ENCODE measurements at places on chromosomes 2 and 18. TPM values are rescaled to one million over a fixed set of nuclear protein-coding genes. Genes with fewer than 3 reads are reported as not detected.

The TXNDC2 gene
- not detected for total RNA-seq

The LAMA1 gene
- total RNA-seq, result 15.1 TPM

The LIPG gene
- total RNA-seq, result 18.2 TPM

The KCNK3 gene
- total RNA-seq, result 3.6 TPM

DNA sequence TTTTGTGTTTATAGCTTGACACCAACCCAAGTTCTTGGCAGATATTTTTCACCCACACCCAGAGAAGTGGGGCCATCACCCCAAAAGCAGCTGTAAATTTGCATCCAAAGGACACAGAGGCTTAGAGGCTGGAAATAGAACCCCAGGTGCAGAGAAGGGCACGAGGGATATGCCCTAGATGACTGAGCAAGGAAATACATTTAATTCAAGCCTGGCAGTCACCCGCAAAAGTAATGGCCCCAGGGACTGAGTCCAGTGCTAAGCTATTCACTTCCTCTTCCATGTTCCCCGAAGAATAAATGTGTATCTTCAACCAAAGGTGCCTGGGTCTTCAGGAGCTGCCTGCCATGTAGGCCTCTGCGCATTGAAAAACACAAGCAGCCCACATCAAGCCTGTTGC is 14.0 kb upstream of the REG3G start:
- DNase-seq, result no peak

GRCh38 chr2:68426848-68427579 is 40.1 kb downstream of the FBXO48 start:
- DNase-seq, result no peak

GRCh38 chr18:8734496-8734895 is 29.1 kb downstream of the MTCL1 start:
- DNase-seq, result no peak

DNA sequence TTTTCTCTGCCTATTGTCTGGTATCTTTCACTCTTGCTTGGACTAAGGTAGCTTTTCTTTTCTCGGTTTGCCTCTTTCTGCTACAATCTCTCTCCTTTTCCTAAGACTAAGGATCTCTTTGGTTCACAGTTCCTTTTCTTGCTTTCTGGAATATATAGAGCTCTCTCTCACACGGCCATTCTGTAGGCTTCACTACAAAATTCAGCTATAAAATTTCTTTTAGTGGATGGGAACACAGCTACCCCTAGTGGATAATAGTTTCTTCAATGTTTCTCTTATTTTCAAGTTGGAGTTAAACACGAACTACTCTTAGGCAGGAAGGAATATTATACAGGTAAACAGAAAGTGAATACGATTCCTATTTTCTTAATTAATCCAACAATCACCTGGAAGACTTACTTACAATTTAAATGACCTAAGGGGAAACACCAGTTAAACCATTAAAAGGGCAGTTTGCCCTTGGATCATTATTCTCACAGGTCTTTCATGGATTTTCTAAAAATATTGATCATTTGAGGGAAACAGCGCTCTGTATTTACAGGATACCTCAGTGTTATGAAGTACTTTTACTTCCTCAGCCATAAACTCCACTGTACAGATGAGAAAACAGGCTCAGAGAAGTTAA is 140.5 kb downstream of the LRP2 start:
- DNase-seq, result no peak

DNA sequence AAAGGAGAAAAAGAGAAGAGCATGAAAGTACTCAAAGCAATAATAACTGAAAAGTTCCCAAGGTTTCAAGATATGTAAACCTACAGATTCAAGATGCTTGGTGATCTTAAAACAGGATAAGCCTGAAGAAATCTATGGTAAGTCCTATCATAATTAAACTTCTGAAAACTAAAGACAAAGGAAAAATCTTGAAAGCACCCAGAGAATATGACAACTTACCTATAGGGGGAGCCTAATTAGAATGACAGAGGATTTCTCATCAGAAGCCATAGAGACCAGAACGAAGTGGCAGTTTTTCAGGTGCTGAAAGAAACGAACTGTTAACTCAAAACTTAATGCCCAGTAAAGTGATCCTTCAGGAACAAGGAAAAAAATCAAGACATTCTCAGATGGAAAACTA is 59.7 kb downstream of the XDH start:
- DNase-seq, result no peak

- DNase-seq, result no peak
Measured at GRCh38 chr2:97716695-97717612, 3.6 kb downstream of the ZAP70 start.

GRCh38 chr2:200345975-200346374 is 39.5 kb downstream of the SPATS2L start:
- no peak for DNase-seq

DNA sequence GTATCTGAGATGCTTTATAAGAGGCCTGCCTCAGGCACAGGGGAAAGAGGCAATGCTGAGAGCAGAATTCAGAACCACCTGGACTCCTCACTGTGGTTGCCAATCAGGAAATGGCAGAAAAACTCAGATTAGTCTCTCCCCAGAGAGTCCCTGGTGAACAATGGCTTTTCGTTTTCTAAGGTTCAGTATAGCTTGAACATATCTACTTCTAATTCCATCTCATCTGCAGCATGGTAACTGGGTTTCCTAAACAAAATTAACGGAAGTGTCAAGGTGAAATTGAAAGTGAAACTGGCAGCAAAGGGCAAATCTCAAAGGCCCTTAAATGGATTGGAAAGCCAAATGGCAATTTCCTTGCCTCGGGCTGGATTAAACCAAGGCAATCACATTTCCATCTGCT is 480.2 kb upstream of the ACVR2A start:
- DNase-seq, result no peak

- DNase-seq, result no peak
Measured at GRCh38 chr18:7877609-7878008, 310.5 kb downstream of the PTPRM start.

DNA sequence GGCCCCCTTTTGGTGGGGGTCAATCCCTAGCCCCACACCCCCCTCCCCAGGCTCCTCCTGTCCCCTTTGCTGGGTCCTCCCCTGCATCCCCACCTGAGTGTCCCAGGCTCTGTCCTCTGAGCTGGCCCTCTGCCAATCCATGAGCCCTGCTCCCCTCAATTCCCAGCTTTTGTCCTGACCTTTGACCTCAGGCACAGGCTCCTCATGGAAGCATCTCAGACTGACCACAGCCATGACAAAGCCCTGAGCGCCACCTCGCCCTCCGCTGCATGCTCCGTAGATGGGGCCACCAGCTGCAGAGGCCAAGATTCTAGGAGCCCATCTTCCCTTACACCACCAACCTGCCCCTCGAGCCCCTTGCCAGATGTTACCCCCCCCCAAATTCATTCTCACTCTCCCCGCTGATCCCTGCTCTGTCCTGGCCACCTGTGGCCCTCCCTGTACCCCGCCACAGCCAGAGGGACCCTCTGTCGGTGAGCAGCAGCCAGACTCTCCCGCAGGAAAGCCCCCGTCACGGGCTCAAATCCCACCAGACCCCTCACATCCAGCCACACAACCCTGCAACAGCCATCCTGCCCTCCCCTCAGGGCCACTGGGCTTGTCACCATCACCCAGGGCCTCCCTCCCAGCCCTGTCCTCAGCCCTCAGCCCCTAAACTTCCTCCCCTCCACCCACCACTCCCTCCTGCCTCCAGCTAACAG is 206.0 kb downstream of the MGAT5 start:
- DNase-seq, result no peak

DNA sequence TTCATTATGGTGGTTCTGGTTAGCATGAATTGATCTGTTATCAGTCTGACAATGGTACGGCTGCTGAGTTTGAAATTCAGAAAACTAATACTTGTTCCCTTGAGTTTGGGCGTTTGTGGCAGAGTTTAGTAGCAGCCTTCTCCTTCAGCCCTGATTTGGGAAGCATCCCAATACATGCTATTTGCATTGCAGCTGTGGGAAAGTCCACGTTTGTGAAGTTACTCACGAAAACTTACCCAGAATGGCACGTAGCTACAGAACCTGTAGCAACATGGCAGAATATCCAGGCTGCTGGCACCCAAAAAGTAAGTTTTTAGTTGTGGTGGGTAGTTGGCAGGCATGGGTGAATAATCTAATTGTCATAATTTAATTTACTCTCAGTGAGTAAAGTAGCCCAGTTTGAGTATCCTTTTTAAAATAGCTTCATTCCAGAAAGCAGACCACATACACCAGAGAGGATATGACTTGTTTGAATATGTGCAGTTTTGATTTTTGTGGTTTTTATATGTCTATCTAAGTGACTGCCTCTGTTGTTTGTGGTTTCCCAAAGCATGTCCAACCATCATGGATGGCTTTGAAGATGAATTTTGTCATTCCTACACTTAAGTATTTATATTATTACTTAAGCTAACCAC is 12.2 kb downstream of the DGUOK start:
- DNase-seq, result no peak

- DNase-seq, result no peak
Measured at GRCh38 chr2:64945973-64946768, 43.0 kb upstream of the SLC1A4 start.

DNA sequence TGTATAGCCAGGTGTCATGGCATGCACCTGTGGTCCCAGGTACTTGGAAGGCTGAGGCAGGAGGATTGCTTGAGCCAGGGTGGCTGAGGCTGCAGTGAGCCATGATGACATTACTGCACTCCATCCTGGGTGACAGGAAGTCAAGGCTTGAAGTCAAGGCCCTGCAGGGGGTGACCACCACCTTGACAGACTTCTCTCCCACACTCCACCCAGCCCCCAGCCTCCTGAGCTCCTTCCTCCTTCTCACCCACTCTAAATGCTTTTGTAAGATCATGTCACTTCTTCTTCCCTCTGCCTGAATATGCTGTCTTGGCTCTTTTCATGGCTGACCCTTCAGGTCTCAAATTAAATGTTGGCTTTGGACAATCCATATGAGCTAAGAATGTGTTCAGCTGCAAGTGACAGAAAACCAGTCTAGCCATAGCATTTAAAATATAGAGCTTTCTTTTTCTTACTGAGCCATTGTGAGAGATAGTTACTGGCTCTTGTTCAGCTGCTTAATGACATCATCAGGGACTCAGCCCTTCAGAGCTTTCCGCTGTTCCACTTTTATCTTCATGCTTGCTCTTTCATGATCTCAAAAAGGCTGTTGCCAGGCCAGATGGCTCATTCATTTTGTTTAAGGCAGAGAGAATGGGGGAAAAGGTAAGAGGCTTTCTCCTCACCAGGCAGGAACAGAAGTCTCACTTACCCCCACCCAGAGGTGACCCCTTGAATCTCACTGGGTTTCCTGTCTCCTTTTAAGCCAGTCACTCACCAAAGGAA is 36.7 kb upstream of the TTC39C start:
- DNase-seq, result no peak

- no peak for DNase-seq
Measured at GRCh38 chr2:142339261-142339660, 208.4 kb upstream of the LRP1B start.

- DNase-seq, result no peak
Measured at GRCh38 chr2:117557626-117558025, 256.9 kb upstream of the DDX18 start.

- DNase-seq, result no peak
Measured at GRCh38 chr2:182915369-182916326, 49.2 kb upstream of the FRZB start.

- peak; percentile 57 for DNase-seq
Measured at GRCh38 chr2:216371721-216372702, at the start of gene MARCHF4. Gene MARCHF4, minus strand, starts transcription at chr2:216372483. Its CDS starts 2,223 bp downstream, at chr2:216370260.

GRCh38 chr2:149858216-149858615 is 270.6 kb upstream of the MMADHC start:
- no peak for DNase-seq

DNA sequence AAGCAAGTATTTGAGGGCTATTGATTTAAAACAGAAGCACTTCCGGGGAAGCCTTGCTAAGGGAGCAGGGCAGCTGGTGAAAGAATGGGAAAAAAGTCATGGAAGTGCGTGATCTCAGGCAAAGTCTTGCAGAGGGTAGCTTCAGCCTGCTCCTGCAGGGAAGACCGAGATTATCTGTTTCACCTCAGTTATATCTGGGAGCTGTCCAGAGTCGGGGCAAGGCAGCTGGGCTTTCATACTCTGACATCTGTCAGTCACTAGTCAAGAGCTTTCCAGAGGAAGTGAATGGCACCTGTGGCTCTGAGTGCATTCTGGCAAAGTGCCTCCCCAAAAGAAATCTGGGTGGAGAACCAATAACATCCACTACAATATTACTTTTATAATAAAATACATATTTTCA is 8.7 kb downstream of the NXPH2 start:
- DNase-seq, result no peak

DNA sequence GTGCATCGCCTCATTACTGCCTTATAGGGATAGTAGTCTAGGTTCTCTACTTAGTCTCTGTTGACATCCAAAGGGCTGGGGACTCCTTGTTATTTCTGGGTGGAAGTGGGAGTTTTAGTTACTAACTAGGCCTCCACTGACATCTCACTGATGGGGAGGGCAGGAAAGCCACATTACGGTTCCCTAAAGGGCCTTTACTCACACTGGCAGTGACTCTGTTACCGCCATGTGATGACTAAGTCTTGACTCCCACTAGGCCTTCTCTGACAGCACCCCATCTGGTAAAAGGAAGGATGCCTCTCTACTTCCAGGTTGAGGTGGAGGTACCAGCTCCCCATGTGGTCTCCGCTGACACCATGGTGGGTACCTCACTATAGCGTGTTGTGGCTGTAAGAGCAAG is 14.0 kb upstream of the BCL2L11 start:
- DNase-seq, result no peak

DNA sequence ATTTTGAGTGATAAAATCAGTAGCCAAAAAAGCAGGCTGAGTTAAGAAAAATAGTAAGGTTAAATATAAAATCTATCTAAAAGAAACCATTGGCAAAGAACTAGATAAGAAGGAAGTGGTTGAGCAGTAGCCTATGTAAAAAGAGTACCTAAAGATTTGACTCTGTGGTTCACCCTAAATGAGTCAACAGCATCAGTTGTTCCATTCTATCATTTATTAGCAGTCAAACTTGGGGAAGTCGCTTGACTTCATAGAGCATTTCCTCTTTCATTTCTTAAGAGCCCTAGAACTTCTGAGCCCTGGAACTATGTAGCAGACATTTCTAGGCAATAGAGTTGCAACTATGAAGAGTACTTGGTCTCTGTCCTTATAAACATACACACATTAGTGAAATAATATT is 381.7 kb downstream of the NUP35 start:
- no peak for DNase-seq

DNA sequence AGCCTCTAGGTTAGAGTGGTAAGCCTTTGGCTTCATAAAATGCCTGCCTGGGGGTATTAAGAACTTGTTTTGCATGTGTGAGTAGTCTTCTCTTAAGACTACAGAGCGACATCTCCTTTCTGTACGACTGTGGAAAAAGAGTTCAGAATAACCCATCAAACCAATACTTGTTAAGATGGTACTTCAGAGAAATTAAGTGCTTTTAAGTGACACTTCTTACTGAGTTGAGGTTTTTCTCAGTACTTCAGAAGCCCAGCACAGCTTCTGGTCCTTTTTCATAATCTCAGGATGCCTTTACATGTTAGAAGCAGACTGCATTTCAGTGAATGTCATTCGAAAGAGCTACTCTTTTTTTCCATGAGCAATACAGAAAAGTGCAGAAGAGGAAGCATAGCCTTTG is 10.8 kb downstream of the XRCC5 start:
- DNase-seq, result no peak

DNA sequence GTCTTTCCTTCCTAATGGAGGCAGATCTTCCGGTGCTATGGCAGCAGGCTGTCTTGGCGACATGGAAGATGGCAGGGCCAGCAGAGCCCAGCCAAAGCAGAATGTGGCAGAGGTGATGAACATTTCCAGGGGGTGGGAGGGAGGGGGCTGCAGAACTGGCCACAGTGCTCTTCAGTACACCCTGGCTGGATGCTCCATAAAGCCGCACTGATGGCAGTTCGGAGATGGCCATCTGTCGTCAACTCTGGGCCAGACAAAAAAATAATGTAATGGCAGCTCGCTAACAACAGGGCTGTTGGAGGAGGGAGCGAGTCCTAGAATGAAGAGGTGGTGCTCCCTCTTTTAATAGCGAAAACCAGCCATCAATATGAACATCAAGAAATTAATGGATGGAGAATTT is 271.0 kb downstream of the ZNF521 start:
- no peak for DNase-seq
